Hepatocyte (in vitro differentiated cells): ENCODE measurements at places on chromosomes 12 and 14.

DNA sequence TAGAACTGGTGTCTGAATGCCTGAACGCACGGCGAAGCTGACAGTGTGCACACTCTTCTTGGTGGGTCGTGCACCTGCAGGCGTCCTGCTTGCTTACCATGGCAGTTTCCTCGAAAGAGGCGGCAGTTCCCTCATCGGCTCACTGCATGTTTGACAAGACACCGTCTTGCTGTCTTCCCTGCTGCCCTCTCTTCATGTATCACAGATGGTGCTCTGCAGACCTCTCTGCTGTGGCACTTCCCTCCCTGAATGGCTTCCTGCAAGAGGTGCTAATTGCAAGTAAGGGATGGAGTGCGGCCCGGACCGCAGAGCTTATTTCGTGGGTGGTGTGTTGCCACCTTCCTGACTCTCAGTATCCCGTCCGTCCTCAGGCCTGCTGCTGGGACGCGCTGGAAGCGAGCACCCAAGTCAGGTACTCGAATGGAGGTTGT is 156.7 kb upstream of the RTL1 start:
- DNase-seq: no peak

GRCh38 chr12:78473136-78473535 is 391.4 kb upstream of the SYT1 start:
- peak; percentile 8 for DNase-seq

- DNase-seq: no peak
Measured at GRCh38 chr14:75452324-75452723, 24.5 kb downstream of the JDP2 start.

GRCh38 chr12:4900327-4900726 is 9.4 kb upstream of the KCNA1 start:
- DNase-seq: no peak

- no peak for DNase-seq
Measured at GRCh38 chr12:3280967-3281366, 203.8 kb downstream of the TSPAN9 start.

DNA sequence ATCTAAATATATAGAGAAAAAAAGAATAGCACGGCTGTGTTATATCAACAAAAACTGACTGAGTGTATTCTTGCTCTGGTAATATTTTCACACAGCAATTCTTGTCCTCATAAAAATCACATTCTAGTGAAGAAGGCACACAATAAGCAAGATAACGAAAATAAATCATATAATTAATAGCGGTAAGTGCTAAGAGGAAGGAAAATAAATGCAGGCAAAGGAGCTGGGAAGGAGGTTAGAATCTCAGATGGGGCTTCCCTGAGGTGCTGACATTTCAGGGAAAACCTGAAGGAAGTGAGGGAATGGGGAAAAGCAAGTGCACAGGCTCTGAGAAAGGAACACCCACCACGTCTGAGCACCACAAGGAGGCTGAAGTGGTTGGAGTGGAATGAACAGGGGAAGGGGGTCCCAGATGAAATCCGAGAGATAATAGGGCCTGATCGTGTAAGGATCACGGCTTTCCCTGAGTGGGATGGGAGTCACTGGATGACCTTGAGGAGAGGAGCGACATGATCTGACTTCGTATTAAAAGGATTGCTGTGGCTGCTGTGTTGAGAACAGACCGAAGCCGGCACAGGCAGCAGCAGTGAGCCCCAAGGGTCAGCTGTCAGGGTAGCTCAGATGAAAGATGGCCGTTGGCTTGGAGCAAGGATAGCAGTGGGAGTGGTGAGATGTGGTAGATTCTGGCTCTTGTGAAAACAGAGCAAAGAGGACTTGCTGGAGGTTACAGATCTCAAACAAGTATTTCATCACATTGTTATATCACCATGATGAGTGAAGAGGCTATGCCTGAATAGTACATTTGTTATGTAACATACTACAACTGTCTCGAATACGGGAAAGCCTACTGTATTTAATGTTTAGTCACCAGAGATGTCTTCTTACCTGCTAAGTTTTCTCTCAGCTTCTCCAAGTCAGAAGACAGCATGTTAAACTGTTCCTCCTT is 67.1 kb upstream of the VPS33A start:
- DNase-seq: no peak

- DNase-seq: no peak
Measured at GRCh38 chr14:102264355-102264754, 40.6 kb downstream of the MOK start.

DNA sequence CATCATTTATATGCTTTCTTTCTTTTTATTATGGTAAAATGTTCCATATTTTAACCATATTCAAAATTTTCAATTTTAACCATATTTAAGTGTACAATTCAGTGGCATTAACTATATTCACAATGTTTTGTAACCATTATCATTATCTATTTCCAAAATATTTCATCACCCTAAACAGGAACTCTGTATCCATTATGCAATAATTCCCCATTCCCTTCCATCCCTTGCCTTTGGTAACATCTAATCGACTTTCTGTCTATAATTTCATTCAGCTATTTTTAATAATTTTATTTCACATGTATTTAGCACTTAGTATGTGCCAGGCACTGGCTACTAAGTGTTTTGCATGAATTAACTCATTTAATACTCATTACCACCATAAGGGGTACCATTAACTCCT is 287.5 kb downstream of the NELL2 start:
- no peak for DNase-seq

- peak; percentile 51 for DNase-seq
Measured at GRCh38 chr14:49306152-49306751, 279.9 kb downstream of the RPS29 start.
